Activated T-cell treated with anti-CD3 and anti-CD28 coated beads, Interleukin-2, amount 50 U/mL, for 72 hours (primary cell): ENCODE measurements at places on chromosomes 3 and 15.

DNA sequence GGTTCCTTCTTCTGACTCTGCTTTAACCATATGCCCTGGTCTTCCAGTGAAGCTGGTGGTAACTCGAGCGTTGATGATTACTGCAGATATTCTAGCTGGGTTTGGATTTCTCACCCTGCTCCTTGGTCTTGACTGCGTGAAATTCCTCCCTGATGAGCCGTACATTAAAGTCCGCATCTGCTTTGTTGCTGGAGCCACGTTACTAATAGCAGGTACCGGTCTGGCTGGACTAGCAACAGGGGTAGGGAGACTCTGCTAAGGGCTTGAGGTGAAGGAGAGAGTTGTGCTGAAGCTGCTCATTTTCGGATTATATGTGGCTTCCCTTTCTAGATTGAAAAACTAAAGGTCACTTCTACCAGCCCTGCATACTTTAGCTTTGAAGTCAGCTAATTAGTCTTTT is 16.8 kb downstream of the CLDN16 start:
- DNase-seq: no peak

DNA sequence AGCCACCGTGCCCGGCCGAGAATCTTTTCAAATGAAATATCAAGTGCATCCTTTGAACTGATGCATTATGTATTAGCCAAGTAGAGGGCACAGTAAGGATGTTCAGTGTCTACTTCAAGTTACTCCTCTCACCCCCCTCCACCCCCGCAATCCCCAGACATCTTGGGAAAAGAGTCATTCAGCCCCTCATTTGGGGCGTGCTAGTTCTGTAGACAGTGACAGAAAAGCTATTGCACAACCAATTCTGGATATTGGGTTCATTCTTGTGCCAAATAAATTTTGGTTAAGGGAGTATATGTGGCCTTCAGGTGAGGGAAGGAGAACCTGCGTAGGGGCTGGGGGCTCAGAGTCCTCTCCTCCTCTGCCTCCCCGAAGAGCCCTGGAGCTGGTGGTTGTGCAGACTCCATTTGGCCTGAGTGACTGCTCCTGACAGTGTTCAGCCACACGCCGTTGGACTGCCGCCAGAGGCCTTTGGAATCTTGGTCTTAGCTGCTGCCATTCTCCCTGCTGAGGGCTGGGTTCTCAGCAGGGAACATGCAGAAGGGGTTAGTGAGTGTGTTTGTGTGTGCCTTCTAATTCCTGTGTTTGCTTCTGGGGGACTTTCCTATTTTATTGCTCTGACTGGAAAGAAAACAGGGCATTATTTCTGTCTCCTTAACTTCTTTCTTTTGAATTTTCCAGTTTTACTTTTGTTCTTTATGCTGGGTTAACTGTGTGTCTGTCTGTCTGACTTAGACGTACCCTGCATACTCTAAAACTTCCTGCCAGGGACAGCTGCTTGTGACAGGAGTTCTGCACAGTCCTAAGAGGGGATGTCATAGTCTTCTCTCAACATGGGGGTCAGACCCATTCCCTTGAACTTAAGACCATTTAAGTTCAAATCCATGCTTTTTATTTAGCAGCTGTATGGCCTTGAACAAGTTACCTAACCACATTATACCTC is 21.0 kb downstream of the RARB start:
- DNase-seq: no peak

- DNase-seq: no peak
Measured at GRCh38 chr3:170606675-170607074, 20.8 kb upstream of the SLC7A14 start.

DNA sequence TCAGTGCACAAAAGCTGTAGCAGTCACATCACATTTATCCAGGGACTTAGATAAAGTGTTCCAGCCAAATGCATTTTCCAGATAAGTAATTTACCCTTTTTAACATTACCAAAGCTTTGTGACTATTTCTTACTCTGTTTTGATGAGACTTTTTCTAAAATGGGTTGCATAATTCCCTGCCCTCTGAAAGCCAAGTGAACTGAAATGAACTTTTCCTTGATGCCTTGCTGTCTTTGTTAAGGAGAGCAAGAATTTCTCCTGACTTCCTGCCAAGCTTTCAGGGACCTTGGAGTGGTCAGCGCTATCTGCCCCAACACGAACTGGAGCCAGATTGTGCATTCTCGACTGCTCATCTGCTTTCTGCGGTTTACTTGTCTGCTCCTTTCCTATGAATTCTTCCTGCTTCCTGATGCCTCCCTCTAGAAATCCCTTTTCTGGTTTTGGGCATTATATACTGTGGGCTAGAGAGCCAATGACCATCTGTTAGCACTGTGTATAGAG is 34.8 kb downstream of the EIF4E3 start:
- no peak for DNase-seq

- no peak for DNase-seq
Measured at GRCh38 chr3:127097072-127097405, 95.9 kb upstream of the PRR23E start.

DNA sequence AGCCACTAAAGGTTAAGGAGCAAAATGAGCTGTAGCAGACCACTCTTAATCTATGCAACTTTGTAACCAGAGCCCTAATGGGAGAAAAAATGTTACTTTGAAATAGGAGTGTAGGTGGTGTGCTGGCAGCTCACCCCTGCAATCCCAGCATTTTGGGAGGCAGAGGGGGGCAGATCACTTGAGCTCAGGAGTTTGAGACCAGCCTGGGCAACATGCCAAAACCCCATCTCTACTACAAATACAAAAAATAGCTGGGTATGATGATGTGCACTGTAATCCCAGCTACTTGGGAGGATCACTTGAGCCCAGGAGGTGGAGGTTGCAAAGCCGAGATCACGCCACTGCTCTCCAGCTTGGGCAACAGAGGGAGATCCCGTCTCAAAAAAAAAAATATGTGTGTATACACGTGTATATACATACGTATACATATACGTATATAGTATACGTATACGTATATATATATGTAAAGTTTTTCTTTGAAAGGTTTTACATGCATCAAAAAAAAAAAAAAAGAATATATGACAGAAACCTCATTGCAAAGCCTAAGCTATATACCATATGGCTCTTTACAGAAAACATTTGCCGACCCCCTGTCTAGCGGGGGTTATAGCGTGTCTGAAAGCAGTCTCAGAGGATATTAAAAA is 15.7 kb downstream of the CAPN7 start:
- no peak for DNase-seq

GRCh38 chr3:60542995-60543394 is 708.3 kb downstream of the FHIT start:
- DNase-seq: no peak

- no peak for DNase-seq
Measured at GRCh38 chr15:56795502-56795901, 62.2 kb upstream of the ZNF280D start.

DNA sequence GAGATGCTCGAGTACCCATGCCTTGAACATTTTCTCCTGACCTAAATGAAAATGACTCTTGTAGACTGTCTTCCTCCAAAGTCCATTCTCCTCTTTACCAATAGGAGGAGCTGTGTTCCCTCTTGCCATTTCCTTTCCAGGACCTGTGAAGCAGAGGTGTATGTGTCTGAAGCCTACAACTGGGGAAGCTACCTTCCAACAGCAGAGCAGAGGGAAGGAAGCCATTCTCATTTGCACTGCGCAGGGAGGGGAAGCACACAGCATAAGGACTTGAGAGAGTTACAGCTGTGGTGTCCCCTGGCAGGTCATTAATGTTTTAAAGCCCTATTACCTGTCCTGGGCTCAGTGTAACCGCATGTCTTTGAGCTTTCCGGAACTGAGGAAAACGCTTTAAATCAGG is 38.7 kb downstream of the HSPBAP1 start:
- peak; percentile 20 for DNase-seq

- no peak for DNase-seq
Measured at GRCh38 chr3:49801160-49801559, 1.5 kb upstream of the CDHR4 start.

DNA sequence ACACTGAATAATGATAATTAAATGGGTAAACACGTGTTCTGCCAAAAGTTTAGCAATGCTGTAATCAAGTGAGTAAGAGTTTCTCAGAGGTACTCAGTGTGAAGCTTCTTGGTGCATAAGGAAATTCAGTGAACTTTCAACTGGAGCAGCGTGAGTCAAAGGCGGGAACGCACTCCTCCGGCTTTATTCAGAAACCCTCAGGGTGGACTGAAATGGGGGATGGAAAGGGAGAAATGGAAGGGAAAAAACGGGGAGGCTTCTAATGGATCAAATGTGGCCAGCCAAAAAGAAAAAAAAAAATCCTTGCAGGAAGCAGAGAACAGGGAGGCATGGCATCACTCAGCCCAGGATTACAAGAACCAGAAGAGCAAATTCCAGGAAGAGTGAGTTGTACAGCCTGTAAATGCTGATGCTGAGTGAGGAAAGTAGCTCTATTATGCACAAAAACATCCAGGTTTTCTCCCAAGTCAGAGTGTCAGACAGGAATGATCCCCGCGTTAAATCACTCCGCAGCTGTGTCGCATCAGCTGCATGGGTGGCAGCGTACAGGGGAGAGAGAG is 85.3 kb downstream of the ASB7 start:
- no peak for DNase-seq
